ENCODE measurements at places on chromosomes 12 and 14. TPM values are rescaled to one million over a fixed set of nuclear protein-coding genes. Genes with fewer than 3 reads are reported as not detected.

KLRF1 gene
- total RNA-seq, result not detected

CLEC2D gene
- total RNA-seq, result 0.20 TPM

- DNase-seq, result no peak
These were observed 56.0 kb downstream of the PPP2R5C start for GRCh38 chr14:101817501-101818001.

- no peak for DNase-seq
These were observed at the start of gene TEX52 for GRCh38 chr12:2857021-2857431. Gene TEX52 (minus strand): TSS chr12:2857039. CDS start chr12:2857026, 13 bp downstream.

DNA sequence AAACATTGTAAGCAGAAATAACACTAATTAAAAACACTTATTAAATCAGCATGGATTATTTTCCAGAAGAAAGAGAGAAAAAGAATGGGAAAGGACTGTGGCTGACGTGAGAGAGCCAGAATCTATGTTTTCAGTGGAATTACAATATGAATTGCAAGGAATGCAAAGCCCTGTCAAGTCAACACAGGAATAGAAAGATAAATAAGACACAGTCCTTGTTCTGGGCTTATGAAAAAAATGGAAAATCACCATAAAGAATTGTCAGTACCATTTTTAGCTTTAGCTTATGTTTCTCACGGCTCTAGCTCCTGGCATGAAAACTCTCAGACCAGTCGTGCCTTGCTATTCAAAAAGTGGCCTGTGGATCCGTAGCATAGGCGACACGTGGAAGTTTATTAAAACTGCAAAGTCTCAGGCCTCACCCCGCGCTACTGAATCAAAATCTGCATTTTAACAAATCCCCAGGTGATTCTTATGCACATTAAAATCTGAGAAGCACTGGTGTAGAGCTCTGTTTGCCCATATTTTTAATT is 549.1 kb downstream of the RPS29 start:
- DNase-seq, result no peak

HCAR1 gene
- not detected for total RNA-seq

DNA sequence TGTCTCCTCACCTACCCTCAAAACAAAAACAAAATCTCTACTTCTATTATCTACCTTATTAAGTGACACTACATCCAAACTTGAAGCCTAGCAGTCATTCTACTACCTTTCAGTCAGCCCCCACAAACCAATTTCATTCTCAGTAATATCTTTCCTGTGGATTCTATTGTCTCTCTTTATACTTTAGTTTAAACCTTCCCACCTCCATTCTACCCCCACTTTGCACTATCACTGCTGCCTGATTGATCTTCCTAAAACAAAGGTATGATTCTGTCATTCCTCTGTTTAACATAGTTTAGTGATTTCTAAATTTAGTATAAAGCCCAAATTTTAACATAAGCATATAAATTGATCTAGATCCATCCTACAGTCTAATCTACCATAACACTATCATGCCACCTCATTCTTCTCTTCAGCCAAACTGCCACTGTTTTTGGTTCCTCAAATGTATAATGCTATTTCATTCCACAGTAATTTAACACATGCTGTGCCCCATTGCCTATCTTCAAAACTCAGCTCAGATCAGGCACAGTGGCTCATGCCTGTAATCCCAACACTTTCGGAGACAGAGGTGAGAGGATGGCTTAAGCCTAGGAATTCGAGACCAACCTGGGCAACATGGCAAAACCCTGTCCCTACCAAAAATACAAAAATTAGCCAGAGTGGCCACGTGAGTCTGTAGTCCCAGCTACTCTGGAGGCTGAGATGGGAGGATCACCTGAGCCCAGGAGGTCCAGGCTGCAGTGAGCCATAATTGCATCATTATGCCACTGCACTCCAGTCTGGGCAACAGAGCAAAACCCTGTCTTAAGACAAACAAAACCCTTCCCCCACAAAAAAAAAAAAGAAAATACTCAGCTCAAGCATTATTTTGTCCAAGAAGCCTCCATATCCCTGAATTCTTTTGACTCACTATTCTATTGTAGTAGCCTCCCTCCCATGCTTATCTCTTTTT is 3.1 kb upstream of the STRN3 start:
- no peak for DNase-seq

HCAR3 gene
- not detected for total RNA-seq

Measured in G401 (cell line).